ENCODE measurements at places on chromosomes 2 and 18.

- H3K27ac ChIP-seq: no peak overlapping the region
- H3K4me3 ChIP-seq: no peak overlapping the region
- H3K27me3 ChIP-seq: no peaks in the 10 kb centered on the region
- H3K36me3 ChIP-seq: no peaks in the 10 kb centered on the region
- DNase-seq: no peak
These were observed 52.5 kb downstream of the FECH start for GRCh38 chr18:57533868-57534510.

GRCh38 chr2:61266632-61267505, 104.9 kb downstream of the C2orf74 start:
- no peak overlapping the region for H3K27ac ChIP-seq
- H3K27me3 ChIP-seq: no peaks in the 10 kb centered on the region
- no peak for DNase-seq

DNA sequence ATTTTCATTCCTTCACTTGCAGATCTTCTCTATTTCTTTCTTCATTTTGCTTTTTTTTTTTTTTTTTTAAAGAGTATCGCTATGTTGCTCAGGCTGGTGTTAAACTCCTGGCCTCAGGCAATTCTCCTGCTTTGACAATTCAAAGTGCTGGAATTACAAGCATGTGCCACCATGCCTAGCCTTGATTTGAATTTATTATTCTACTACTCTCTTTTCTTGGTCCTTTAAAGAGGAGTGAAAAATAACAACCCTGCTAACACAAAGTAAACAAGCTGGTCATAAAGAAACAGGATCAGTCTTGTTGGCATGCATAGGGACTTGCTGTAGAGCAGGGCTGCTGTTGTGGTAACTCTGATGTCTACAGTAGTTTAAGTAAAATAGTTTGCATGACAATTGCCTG, 1615.3 kb upstream of the ZEB2 start:
- DNase-seq: no peak
- no peak overlapping the region for H3K27ac ChIP-seq
- no peaks in the 10 kb centered on the region for H3K4me1 ChIP-seq

GRCh38 chr18:12318334-12318697, 10.3 kb downstream of the TUBB6 start:
- no peak overlapping the region for H3K27ac ChIP-seq
- H3K27me3 ChIP-seq: no peaks in the 10 kb centered on the region
- peaks cover 13% of the 10 kb centered on the region for H3K36me3 ChIP-seq
